NCI-H226 (cell line): ENCODE measurements at places on chromosomes 12 and 14.

- no peak for DNase-seq
These were observed 92.8 kb downstream of the LRFN5 start for GRCh38 chr14:41699486-41699885.

DNA sequence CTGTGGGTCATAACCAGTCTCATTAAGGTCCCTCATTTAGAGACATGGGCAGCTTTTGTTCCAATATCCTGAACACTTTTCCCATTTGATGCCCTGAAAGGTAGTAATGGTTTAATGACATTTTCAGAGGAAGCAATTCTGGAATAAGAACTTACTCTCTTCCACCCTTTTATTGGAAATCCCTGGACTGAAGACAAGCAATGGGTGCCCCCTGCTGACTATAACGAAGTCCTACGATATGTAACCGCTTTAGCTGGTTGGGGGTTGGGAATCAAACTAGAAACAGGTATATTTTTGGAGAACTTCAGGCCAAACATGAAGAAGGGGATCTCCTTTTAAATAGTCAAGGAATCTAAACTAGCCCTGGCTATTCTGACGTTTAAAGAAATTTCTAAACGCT, 20.5 kb downstream of the SARNP start:
- DNase-seq, result no peak

GRCh38 chr12:100356644-100357223, at the start of gene SLC17A8:
Gene SLC17A8, plus strand, starts transcription at chr12:100357074. Its CDS starts 318 bp downstream, at chr12:100357392.
- DNase-seq, result no peak

DNA sequence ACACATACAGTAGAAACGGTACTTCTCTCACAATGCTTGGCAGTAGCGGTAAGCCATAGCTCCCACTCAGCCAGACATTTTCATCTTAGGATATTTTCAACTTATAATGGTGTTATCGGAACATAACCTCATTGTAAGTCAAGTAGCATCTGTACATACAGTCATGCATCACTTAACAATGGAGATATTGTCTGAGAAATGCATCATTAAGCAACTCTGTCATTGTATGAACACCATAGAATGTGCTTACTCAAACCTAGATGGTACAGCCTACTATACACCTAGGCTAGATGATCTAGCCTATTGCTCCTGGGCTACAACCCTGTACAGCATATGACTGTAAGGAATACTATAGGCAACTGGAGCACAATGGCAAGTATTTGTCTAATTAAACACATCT, 40.8 kb downstream of the RPS6KA5 start:
- DNase-seq, result no peak

DNA sequence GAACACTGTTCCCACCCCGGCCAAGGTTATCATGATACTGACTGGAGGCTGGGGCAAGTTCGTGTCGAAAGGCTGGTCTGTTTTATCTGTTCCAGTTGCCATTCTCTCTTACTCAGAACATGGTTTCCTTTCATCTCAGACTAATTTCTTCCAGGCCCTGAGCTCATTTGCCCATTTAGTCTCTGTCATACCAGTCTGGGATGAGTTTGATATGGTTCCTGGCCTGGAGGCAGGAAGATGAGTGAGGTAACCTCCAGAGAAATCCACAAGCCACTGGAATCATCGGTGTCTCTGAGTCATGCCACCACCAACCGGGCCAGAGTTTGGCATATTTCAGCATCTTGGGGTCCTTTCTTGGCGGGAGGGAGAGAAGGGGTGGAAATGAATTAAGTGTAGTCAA, 114.7 kb downstream of the NTF3 start:
- peak; percentile 14 for DNase-seq

DNA sequence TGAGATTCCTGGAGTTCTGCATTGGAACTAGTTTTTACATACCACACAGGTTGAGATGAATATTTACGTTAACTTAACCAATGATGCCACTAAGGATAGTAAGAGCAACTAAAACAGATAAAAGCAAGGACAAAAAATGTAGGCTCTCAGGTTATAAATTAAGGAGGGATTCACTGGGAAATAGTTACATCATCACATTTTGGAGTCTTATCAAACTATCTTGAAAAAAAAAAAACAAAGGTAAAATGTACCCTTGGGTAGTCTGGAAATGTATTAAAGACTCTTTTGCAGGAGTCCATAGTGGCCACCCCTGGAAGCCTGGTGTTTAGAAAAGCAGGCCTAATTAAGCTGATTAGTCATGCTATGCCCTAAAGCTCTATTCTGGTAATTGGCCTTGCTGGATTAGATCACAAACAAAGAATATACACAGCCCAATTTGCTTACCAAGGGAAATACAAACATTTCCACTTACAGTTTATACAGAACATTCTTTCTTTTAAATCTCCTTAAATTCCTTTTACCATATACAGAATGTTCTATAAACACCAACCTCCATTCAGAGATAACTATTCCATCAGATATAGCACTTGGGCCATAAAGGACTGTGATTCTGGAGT, 39.3 kb downstream of the SLC25A47 start:
- no peak for DNase-seq

DNA sequence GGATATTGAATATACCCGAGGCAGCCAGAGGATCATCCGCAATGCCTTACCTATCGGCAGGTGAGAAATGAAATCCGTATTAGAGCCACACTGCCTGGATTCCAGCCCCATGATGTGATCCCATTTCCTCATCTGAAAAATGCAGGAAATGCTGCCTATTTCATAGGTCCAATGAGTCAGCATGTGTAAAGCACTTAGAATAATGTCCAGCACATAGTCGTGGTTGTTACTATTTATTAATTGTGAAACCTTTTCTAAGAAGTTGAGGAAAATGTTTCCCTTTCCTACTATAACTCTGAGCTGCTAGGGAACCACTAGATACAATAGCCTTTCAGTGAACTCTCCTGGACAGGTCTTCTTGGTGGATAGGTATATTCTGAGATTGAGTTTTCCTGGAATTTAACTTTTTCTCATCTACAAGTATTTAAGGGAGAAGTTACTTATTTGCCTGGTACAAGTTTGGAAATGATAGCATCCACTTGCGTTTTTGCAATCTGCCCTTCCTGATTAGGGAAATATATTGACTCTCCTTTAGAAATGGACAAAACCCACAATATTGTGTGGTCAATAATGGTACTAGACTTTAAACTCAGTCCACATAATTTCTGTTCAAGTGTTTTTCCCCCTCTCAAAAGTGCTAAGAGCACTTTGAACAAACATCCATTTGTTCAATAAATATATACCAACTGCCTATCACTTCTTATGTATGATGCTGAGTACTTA, 12.2 kb downstream of the POLR3B start:
- DNase-seq, result peak; percentile 83

GRCh38 chr12:92911339-92911738, 17.8 kb downstream of the EEA1 start:
- DNase-seq, result no peak

GRCh38 chr14:105878554-105878953, 352.2 kb downstream of the TMEM121 start:
- DNase-seq, result no peak

- DNase-seq, result no peak
These were observed 166.9 kb upstream of the LRIG3 start for GRCh38 chr12:59087077-59087673.

GRCh38 chr14:32230181-32230580, 27.1 kb upstream of the RNU6-8 start:
- peak; percentile 89 for DNase-seq
